ENCODE measurements at places on chromosomes 1 and 21. TPM values are rescaled to one million over a fixed set of nuclear protein-coding genes. Genes with fewer than 3 reads are reported as not detected.

CLCA4 gene
- polyA plus RNA-seq: not detected

TENT5C gene
- 1.9 TPM for polyA plus RNA-seq

PHLDA3 gene
- polyA plus RNA-seq: 130 TPM

GRCh38 chr1:15353839-15354579 is 55.7 kb upstream of the EFHD2 start:
- DNase-seq: no peak

- DNase-seq: no peak
These were observed 199.9 kb upstream of the FMN2 start for GRCh38 chr1:239891621-239892358.

- no peak for DNase-seq
These were observed 129.7 kb upstream of the RUNX1 start for GRCh38 chr21:35178827-35179226.

- no peak for DNase-seq
These were observed 272.6 kb downstream of the S1PR1 start for GRCh38 chr1:101509370-101509769.

GRCh38 chr1:211259638-211260126 is 516 bp downstream of the RCOR3 start:
- no peak for DNase-seq

- no peak for DNase-seq
These were observed 170.6 kb downstream of the NPHP4 start for GRCh38 chr1:5821540-5822176.

DNA sequence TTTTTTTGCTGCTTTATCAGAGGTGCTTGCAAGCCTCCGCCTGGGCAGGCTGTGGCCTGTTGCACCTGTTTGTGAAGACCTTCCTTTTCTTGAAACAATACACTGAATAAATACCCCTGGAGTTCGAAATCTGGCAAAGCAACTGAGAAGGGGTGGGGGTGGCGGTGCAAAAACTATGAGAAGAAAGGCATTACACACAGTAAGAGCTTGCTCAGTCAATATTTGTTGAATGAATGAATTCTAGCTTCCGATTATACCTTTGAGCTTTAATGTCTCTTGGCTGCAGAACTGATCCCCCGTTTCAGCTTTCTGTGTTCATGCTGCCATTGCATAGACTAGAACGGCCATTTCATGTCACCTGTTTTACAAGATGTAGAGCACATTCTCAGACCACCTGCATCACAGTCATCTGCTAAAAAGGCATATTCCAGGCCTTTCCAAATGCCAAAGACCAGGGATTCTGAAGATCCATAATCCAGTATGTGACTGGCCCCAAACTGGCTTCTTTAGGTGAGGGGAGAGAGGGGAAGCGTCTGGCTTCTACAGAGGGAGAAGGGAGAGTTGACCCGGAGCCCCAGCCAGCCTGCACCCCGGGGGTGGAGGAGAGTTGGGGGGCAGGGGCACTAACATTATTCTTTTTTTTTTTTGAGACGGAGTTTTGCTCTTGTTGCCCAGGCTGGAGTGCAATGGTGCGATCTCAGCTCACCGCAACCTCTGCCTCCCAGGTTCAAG is 111.5 kb downstream of the ETS2 start:
- no peak for DNase-seq

DNA sequence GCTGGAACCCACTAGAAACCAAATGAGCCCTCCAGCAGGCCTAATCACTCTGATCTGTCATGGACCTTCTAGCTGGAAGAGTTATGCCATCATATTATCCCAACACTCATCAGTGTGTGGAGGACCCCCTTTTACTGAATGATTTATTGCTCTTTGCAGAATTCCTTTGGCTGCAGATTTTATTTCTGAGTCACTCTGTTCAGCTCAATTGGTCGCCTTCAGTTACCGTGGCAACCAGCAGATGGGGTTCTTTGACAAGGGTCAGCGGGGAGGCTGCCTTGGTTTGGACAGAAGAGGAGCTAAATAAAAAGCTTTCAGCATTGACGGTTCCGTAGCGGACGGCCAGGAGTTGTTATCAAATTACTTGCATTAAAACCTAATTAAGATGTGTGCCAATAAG is 220.1 kb downstream of the SDCCAG8 start:
- no peak for DNase-seq

DNA sequence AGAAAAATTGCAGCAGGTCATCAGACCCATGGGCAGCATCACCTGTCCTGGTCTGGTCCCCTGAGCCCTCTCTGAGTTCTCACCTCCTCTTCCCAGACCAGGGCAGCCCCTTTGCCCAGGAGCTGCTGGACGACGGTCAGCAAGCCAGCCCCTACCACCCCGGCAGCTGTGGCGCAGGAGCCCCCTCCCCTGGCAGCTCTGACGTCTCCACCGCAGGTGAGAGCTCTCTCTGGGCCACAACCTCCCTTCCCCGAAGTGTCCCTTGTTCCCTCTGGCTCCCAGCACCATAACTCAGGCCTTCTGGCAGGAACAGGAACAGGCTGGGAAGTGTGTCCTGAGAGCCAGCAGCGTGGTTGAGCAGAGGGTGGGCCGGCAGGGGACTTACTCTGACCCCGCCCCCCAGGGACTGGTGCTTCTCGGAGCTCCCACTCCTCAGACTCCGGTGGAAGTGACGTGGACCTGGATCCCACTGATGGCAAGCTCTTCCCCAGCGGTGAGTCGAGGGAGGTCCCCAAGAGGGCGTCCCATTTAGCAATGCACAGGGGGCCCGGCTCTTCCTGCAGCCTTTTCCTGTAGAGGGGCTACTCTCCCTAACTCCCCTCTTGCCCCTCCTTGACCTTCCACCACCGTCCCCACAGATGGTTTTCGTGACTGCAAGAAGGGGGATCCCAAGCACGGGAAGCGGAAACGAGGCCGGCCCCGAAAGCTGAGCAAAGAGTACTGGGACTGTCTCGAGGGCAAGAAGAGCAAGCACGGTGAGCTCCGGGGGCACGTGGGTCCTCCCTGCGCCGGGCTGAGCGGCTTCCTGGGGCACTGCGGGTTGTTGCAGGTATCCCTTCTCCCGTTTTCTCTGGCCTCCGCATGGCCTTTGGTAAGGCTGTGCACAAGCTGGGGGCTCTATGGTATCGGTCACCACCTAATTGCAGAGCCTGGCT is 2.4 kb downstream of the ELF3 start:
- no peak for DNase-seq

DNA sequence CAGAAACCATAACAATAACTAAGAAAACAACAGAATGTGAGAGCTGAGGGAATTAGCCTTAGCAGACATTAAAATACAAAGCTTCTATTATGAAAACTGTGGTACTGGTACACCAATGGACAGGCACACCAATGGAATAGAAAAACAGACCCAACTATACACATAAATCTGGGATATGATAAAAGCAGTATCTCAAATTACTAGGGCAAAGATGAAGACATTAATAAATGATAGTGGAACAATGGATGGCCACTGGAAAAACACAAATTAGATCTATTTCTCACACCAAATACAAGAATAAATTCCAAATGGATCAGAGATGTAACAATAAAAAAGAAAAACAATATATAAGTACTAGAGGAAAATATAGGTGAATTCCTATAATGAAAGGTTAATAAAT is 65.4 kb upstream of the SLFNL1 start:
- DNase-seq: no peak

- DNase-seq: no peak
These were observed 38.4 kb upstream of the TENT5C start for GRCh38 chr1:117567435-117567834.

GRCh38 chr1:189084811-189085210 is 1392.9 kb downstream of the BRINP3 start:
- no peak for DNase-seq

Measured in BJ (cell line).